Hematopoietic multipotent progenitor cell treated with erythropoietin and hydrocortisone succinate and interleukin-3 and kit ligand, for 17 days (in vitro differentiated cells): ENCODE measurements at places on chromosomes 5 and 9.

DNA sequence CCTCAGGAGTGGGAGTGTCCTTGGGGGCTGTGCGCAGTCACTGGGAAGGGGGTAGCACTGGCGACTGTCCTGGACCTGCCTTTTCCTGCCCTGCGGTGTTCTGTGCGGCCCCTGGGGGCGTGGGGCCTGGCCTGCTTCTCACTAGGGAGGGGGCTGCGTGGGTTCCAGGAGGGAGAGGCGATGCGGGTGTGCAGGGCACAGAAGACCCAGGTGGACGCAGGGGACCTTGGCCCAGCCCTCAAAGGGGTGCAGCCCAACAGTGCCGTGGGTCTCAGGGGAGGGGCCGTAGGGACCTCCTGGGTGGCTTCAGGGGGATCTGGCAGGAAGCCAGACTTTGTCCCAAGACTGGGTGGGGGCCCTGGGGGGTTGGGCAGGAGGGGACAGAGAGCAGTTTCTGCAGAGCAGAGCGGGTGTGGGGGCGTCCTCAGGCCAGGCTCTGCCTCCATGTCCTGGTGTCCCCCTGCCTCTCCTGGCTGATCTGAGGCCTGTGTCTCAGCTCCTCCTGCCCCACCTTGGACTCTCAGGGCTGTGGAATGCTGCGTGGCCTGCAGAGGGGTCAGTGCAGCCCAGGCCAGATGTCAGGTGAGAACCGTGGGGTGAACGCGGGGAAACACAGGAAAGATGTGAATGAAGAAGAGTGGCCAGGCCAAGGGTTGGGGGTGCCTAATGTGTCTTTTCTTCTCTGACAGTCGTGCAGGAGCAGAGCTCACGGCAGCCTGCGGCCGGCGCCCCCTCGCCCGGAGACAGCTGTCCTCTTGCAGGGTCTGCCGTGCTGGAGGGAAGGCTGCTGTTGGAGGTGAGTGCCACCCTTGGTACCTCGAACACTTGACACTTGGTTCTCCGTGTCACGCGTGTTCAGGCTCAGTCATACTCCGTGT, 54.6 kb downstream of the AHRR start:
- DNase-seq = no peak

- no peak for DNase-seq
These were observed 511.5 kb downstream of the FOXD4L5 start for GRCh38 chr9:64773491-64773931.

- DNase-seq = no peak
These were observed 264.2 kb upstream of the ADAMTS16 start for GRCh38 chr5:4875942-4876341.

DNA sequence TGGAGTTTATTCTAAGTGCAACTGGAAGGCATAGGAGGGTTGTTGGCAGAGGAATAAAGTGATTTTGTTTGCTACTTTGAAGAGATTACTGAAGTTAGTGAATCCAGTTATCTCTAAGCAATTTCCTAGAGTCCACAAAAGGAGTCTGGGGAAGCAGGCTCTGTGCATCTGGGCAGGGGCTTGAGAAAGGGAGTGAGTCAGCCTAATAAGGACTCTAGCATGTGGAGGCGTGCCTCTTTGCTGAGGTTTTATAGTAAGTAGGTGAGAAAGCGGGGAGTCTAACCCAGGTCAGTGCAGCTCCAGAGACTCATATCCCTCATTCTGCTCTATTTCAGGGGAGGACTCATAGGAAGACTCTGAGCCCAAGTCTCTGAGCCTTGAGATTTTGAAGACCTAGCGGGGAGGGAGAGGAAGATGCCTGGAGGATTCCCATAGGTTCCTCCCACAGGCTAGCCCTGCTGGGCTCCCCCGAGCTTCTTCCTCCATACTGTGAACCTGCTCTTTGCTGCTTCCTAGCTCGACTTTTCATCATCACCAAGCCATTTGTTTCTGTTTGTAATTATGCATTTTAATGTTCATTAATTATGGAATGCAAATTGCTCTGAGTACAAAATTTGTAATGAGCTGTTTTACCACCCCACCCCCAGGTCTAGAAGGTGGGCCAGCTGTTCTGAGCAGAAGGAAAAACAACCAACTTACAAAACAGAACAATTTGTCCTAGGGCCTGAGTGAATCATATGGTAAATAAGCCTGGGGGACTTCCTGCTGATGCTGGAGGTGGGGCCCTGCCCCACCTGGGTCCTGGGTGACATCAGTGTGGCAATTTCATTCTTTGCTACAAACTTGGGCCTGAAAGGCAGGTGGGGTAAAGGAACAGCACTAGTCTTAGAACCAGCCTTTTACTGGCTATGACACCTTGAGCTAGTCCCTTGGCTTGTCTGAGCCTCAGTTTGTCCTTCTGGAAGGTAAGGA, 150.2 kb downstream of the TRIM32 start:
- no peak for DNase-seq
